ENCODE measurements at places on chromosomes 5 and 9. TPM values are rescaled to one million over a fixed set of nuclear protein-coding genes. Genes with fewer than 3 reads are reported as not detected.

The PCDHGC3 gene
- total RNA-seq: 38.1 TPM

The FAM219A gene
- total RNA-seq: 3.7 TPM

The TUSC1 gene
- total RNA-seq: 5.0 TPM

The TAL2 gene
- total RNA-seq: not detected

The RAD50 gene
- total RNA-seq: 26.5 TPM

The SLC27A6 gene
- 0.28 TPM for total RNA-seq

The PTPRD gene
- total RNA-seq: 6.9 TPM

The KLF9 gene
- 102 TPM for total RNA-seq

The LCN2 gene
- not detected for total RNA-seq

The MRPL22 gene
- total RNA-seq: 32.4 TPM

The DDX31 gene
- 7.1 TPM for total RNA-seq
